ENCODE measurements at places on chromosomes 1 and 21.

GRCh38 chr1:211507365-211507764 lies 15.4 kb upstream of the RD3 start:
- DNase-seq = no peak

DNA sequence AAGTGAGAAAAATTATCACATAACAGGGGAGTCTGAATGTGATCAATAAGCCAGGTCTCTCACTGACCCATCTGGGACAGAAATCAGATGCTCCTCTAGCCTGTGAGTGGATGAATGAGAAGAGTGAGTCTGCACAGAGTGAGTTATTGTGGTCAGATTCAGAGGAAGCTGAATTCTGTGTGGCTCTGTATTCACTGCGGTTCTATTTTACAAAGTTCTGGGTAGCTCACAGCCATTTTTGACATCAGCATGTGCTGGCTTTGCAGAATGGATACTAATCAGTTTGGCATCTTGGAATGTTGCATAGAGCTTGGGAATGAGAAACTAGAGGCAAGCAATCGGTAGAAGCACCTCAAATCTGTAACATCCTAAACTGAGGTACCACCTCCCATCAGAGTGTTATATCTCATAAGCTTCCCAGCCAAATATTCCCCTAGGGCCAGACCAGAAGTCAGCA lies 3.8 kb downstream of the COLGALT2 start:
- no peak for DNase-seq

DNA sequence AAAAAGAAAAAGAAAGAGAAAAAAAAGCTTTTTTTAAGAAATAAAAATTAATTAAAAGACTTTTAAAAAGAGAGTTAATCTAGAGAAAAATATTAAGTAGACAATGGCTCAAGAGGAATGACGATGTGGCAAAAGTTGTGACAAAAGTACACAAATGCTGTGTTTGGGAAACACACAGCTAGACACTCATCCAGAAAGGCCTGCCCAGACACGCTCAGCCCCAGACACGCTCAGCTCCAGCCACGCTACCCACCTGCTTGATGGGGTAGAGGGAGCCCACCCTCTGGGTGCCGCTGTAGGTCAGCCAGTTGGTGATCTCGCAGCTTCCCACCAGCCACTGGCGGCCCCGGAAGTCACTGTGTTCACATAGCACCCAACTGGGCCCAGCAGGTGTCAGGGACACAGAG lies 10.2 kb downstream of the CD52 start:
- no peak for DNase-seq

DNA sequence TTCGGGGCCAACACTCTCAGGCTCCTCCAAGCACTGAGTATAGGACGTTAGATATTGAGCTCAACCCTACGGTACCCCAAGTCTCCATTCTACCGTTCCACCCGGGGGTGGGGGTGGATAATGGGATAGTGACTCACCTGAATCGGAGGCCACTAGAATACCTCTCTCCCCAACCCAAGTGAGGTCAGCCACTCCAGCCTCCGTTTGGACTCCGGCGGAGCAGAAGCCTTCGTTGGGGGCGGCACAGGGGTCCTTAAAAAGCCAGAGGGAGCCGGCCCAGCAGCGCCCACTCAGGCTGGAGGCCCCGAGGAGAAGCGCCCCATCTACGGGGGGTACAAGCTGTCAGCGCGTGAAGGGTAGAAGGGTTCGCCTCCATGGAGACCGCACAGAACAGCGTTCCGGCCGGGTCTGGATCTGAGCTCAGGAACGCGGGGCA lies 556 bp downstream of the WDR77 start:
- no peak for DNase-seq

DNA sequence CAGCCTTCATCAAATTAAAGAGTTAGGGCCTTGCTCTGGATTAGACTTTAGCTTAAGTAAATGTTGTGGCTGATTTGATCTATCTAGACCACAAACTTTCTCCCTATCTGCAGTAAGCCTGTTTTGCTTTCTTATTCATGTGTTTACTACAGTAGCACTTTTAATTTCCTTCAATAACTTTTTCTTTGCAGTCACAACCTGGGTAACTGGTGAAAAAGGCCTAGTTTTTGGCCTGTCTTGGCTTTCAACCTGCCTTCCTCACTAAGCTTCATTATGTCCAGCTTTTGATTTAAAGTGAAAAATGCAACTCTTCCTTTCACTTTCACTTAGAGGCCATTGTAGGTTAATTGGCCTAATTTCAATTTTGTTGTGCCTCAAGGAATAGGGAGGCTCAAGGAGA lies 12.5 kb upstream of the LPGAT1 start:
- DNase-seq = no peak

- no peak for DNase-seq
Measured at GRCh38 chr21:40938078-40938477, 91.1 kb upstream of the DSCAM start.

DNA sequence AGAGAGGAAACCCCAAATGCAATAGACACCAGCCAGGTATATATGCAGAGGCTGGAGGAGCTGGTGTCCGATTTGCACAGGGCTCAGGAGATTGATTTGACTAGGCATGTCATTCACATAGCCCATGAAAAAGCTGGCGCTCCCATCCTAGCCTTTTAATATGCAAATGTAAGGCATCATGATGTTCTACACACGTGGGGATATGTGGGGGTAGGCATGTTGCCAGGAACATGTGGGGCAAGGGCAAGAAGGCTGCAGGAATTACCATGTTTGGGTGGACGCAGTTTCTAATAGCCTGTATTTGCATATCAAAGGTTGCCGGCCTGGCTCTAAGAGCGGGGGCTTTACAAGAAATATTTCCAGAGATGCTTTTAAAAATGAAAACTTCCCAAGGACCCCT lies 11.7 kb upstream of the SH3GLB1 start:
- no peak for DNase-seq

DNA sequence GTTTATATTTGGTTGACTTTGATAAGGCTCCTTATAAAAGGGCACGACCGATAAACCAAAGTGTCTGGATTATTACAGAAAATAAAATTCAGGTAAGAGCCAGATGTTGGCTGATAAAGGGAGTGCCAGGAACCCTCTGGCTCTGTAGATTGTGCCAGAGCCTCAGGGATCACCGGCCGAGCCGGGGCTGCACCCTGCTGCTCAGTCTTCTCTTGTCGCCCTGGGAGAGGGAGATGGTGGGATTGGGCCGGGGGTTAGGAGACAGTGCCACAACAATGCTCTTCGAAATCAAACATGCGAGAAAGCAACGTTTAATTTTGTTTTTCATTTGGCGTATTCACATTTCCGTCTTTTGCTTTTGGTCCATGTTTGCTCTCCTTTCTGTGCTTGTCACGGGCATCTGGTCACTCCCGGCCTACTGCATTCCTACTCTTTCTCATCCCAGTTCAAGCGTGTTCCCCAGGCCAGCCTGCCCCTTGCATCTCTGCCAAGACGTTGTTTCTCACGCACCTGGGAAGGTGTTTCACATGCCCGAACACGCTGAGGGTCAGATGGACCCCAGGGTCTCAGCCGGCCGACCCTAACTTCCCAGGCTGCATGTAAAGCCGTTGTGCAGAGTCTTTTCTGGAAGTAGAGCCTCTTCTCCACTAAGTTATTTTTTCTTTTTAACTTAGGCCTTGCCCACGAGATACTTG lies 18.8 kb upstream of the C2CD2 start:
- no peak for DNase-seq

- DNase-seq = no peak
Measured at GRCh38 chr1:109497449-109498160, 3.7 kb downstream of the CYB561D1 start.

DNA sequence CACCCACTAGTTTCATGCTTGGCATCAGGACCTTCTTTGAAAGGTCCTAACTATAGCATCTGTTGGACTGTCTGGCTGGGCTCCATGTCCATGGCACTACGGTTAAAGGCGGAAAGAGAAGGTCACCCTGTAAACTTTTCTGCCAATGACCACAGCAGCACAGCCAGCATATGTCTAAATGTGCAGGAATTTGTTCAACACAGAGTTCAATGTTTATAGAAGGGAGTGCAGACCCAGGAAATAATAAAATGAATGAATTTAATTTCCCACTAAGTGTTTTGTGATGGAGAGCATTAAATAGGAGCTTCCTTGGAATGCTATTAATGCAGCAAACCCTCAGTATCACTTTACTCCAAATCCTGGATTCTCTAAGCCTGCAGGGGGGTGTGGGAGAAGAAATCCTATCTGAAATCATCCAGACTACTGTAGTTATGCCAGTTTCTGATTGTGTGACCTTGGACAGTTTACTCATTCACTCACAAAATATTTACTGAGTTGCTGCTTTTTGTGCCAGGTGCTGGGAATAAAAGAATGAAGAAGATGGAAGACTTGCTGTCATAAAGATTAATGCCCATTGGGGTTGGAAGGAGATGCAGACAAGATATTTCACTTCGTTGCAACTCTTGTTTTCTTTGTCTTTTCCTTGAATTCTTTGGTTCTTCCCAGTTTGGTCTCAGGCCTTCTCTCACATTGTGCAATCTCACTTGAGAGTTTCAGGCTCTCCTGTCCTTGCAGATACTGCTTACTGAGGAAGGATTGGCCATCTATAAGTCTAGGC lies 195.0 kb downstream of the ROR1 start:
- no peak for DNase-seq

DNA sequence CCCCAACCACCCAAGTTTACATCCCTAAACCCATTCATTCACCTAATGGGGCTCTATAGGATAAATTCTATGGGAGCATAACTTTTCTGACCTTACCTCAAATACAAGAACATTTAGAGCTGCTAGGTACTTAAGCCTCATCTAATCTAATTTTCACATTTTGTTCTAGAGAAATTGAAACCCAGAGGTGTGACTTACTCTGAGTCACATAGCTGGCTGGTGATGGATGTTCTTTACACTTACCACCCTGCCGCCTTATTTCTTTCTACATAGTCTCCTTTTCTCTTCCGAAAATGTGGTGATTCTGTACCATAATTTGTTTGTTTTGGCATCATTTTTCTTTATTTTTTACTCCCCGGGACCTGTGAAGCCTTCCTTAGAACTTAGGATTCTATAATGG lies 20.3 kb downstream of the TIPRL start:
- DNase-seq = no peak

DNA sequence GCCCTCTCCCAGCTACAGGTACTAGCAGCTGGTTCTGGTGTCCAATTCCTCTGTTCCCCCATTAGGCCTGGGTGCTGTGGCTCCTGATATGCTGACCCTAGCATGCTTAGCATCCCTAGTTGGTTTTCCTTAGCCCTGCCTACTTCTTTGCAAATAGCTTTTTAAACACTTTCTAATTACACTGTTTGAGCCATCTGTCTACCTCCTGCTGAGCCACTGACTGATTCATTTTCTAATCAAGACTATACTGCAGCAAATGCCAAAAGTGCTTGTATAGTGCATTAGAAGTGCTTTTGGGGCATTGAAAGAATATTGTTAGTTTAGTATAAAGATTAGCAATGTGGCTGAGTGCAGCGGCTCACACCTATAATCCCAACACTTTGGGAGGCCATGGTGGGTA lies 36.3 kb downstream of the ERICH3 start:
- no peak for DNase-seq

DNA sequence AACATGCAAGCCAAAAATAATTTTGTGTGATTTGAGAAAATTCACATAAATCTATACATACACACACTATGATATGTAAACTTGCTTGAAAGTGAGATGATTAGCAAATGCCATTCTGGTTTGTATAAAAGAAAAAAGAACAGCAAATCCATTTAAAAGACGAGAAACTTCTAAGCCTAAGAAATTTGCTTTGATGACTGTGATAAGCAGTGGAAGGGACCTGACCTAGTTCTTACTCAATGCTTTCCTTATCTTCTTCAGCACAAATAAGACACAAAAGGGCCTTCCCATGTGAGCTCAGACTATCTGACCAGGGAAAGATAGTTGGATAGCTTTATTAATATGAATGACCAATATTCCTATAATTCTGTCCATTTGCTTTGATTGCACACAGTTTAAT lies 25.3 kb upstream of the NMNAT2 start:
- DNase-seq = no peak

DNA sequence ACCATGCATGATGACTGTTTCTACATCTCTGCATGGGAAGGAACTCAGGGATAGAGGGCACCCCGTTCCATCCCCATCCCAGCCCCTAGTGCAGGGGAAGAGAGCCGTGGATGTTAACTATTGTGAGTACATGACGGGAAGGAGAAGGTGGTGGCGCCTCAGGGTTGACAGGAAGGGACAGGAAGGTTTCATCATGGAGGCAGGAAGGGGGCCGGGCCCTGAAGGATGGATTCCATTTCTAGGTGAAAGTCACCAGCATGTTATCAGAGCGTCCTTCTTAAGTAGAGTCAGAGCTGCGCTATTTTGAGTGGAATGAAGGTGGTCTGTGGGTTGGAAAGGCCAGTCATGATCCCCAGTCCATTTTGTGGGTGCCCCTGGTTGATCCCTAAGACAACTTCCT lies 25.1 kb upstream of the ZNF648 start:
- DNase-seq = no peak

- no peak for DNase-seq
Measured at GRCh38 chr1:155598842-155599331, 11.1 kb upstream of the MSTO1 start.

DNA sequence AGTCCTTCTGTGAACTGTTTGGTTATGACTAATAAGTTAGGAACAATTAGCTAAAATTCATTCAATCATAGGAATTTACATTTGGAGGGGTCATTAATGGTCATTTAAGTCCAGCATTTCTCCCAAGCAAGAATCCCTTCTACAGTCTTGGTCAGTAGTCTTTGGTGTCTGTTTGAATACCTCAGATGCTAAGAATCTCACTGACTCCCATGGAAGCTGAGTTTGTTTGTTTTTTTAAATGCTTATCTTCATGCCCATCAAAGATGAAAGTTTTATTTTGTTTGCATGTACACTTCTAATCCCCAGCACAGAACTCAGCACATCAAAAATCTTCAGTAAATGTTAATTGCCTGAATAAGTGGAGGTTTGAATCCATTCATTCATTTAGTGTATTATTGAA lies 41.3 kb upstream of the SLC44A3 start:
- DNase-seq = no peak

DNA sequence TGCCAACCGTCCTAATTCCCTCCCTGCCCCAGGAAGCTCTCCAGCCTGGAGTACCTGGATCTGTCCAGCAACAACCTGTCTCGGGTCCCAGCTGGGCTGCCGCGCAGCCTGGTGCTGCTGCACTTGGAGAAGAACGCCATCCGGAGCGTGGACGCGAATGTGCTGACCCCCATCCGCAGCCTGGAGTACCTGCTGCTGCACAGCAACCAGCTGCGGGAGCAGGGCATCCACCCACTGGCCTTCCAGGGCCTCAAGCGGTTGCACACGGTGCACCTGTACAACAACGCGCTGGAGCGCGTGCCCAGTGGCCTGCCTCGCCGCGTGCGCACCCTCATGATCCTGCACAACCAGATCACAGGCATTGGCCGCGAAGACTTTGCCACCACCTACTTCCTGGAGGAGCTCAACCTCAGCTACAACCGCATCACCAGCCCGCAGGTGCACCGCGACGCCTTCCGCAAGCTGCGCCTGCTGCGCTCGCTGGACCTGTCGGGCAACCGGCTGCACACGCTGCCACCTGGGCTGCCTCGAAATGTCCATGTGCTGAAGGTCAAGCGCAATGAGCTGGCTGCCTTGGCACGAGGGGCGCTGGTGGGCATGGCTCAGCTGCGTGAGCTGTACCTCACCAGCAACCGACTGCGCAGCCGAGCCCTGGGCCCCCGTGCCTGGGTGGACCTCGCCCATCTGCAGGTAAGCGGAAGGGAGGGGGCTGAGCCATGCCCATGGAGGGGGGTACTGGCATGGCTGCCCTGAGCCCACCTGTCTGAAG lies 16.5 kb downstream of the PODN start:
- DNase-seq = no peak

GRCh38 chr21:29315131-29315749 lies 16.5 kb downstream of the BACH1 start:
- DNase-seq = no peak

GRCh38 chr1:17955302-17956285 lies 152.0 kb upstream of the IGSF21 start:
- DNase-seq = no peak

Measured in frontal cortex (tissue), 4 donors.